T1000 (cell line): ENCODE measurements at places on chromosomes 1 and 21.

- DNase-seq: no peak
Measured at GRCh38 chr1:212727386-212728181, 27.9 kb upstream of the BATF3 start.

DNA sequence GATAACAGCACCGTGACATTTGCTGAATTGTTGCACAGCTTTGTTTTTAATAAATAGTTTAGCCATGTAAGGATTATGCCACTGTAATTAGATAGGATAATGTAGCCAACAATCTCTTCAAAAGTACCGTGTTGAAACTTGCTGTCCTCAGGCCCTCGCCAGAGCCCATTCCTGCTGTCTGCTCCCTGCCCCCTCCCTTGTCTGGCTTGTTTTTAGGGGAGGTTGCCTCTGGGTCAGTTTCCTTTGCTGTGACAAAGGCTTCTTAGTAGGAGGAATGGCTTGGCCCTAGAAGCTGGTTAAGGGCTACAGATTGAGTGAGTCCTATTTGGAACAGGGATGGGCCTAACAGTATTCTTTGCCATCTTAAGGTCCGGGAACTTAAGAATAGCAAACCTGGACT is 107.9 kb downstream of the LMO4 start:
- DNase-seq: no peak

- DNase-seq: no peak
Measured at GRCh38 chr1:226682871-226683814, 55.9 kb downstream of the ITPKB start.

- no peak for DNase-seq
Measured at GRCh38 chr1:205287076-205287475, 34.5 kb downstream of the NUAK2 start.

DNA sequence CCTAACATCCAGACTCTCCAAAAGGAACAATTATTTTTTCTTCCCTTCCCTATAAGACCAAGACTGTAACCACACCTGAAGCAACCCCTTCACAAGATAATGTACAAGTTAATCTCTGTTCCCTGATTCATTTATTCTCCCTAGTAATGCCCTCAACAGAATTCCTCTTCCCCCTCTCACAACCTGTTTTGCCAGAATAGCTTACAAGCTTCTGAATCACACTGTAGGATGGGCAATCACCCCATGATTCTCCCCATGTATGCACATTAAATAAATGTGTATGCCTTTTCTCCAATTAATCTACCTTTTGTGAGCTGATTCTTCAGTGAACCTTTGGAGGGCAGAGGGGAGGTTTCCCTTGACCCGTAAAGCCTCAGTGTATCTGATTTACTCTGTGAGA is 20.9 kb upstream of the RNF11 start:
- no peak for DNase-seq

GRCh38 chr1:98331718-98332311 is 329.7 kb upstream of the SNX7 start:
- no peak for DNase-seq
